Osteocyte (in vitro differentiated cells): ENCODE measurements at places on chromosomes 12 and 14.

DNA sequence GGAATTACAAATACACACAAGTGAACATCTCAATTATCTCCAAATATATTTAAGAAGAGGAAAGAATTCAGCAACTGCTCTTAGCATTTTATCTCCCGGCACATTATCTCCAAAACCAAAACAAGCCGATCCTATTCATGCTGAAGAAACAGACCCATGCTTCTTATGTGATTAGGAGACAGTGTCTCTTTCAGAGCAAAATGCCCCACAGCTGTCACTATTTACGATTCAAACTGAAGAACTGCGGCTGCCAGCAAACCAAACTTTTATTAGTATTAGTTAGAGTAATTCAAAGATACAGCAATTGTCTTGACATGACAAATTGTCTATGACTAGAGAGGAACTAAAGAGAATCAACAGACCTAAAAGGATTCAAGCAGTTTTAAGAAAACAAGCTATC is 79.4 kb downstream of the SETD3 start:
- no peak for DNase-seq

- DNase-seq, result no peak
Observed at GRCh38 chr14:75437201-75438143, 9.7 kb downstream of the JDP2 start.

- DNase-seq, result no peak
Observed at GRCh38 chr12:128813392-128813791, 10.4 kb downstream of the SLC15A4 start.

GRCh38 chr14:96658611-96659010 is 138.6 kb upstream of the VRK1 start:
- DNase-seq, result peak; percentile 25

- DNase-seq, result no peak
Observed at GRCh38 chr12:34340534-34341361, 318.5 kb downstream of the ALG10 start.

- no peak for DNase-seq
Observed at GRCh38 chr12:103457471-103457870, 38.3 kb downstream of the C12orf42 start.

DNA sequence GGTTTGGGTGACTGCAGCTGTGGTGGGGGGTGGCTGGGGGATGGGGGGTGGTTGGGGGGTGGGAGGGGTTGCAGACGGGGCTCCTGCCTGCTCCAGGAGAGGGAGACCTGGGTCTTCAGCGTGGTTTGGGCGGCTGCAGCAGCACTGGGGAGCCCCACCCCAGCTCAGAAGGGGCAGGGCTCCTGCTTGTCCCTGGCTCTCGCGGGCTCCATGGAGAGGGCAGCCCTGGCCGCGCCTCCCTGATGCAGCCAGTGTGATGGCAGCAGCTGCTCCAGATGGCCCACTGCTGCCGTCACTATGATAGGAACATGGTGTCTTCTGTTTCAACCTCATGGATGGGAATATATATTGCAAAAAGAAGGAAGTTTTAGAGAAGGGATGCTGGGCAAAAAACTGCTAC is 22.9 kb downstream of the TRHDE start:
- DNase-seq, result no peak

DNA sequence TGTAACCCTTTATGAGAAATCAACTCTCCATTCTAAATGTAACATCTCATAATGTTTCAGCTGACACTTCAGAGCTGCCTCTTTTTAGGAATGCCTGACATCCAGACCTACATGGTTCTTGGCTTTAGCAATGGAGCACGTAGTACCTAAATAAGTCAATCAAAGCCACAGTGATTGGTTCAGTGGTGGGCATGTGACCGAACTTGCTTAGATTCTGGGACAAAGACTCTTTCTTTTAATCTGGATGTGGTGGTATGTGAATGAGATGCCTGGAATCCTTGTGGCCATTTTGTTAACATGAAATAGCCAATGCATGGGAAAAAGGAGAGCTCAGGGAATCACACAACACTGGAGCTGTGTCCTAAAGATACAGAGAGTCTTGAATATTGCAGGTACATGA is 11.8 kb downstream of the GPR65 start:
- DNase-seq, result no peak
